Right ventricle myocardium inferior (tissue), 1 donor: ENCODE measurements at places on chromosomes 5 and 9. TPM values are rescaled to one million over a fixed set of nuclear protein-coding genes. Genes with fewer than 3 reads are reported as not detected.

DNA sequence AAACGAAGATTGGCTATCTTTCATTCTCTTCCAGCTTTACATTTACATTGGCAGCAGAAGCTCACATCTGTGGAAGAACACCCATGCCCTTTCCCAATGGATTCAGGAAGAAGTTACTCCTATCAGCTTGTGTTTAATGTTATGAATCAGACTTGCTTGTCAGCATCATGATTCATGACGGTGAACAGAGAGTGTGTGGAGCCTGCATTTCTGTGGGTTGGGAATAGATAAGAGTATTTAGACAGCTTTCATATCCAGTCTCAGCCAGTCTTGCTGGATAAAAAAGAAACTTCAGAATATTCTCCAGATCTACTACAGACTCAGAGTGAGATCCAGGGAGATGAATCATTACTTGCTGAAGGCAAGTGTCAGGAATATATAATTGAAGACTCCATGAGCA, 812.9 kb upstream of the ZNF608 start:
- DNase-seq, result no peak

DNA sequence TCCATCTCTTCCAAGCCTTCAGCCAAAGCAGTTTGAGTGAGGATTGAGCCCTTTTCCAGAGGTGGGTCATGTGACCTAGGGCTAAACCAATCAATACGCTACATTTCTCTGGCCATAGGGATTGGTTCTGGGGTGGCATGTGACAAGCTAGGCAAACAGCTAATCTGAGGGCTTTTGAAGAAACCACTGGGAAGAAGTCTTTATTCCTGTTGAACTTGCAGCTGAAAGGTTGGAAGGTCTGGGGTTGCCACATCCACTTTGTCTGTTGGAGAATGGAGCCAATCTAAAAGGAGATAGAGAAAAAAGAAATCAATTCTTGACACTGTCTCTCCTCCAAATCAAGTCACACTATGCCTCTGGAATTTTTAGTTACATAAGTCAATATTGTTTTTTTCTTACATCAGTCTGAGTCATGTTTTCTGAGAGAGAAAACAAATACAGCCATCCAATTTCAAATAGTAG, 637.8 kb upstream of the WWC1 start:
- DNase-seq, result no peak

CSF1R gene
- 21.9 TPM for total RNA-seq

CAMK4 gene
- 0.11 TPM for total RNA-seq

ELAVL2 gene
- total RNA-seq, result not detected

TBC1D2 gene
- total RNA-seq, result 2.3 TPM

ZNF454 gene
- total RNA-seq, result 1.8 TPM
